ENCODE measurements at places on chromosomes 1 and 21.
A peak's percentile ranks its signal among the peaks of the same experiment; 100 is the strongest.

- ATAC-seq = no peak
Measured at GRCh38 chr1:7255303-7256058, 470.2 kb downstream of the CAMTA1 start.

DNA sequence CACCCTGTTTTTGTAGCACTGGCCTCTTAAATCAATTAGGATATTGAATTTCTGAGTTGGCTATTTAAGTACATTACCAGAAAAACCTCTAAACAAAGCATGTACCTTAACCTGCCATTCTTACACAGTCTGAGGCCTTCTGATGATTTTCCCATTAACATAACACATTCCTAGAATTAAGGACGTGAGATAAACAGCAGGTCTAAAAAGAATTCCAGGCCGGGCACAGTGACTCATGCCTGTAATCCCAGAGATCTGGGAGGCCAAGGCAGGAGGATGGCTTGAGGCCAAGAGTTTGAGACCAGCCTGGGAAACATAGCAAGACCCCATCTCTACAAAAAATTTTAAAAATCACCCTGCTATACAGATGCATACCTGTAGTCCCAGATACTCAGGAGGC, 18.0 kb upstream of the LRRC8D start:
- ATAC-seq = no peak

GRCh38 chr1:54400329-54400728, 5.9 kb downstream of the SSBP3 start:
- no peak for ATAC-seq

DNA sequence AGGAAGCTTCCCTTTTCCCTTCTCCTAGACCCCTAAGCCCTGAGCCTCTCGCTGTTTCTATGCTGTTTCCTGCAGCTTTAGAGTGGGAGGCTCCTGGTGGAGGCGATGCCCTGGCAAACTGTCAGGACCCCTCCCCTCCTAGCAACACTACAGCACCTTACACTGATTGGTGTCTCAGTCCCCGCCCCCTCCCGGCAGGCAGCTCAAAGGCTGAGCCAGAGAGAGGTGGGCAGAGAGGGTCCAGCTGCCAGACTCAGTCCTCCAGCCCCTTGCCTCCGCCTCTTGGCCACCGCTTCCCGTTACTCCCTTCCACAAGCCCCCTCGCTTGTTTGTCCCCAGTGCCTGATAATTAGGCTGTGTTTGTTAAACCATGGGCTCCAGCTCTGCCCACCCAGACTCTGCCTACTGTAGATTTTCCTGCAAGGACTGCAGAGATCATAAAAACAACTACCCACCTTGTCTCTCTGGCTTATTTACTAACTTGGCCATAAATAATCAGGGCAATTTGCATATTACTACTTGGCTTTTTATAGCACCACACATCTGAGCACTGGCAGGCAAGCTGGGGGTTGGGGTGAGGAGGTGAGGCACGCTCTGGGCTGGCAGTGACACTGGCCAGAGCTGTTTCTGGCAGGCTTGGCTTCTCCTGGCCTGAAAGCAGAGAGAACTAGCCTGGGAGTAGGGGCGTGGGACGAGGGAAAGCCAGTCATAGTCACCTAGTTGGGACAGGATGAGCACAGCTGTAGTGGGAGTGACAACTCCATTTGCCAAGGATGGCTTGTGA, 107.5 kb downstream of the CSMD2 start:
- ATAC-seq = peak; percentile 91

GRCh38 chr1:219639876-219640577, 27.1 kb upstream of the ZC3H11B start:
- peak; percentile 37 for ATAC-seq

- ATAC-seq = no peak
Measured at GRCh38 chr1:119390526-119390925, 21.9 kb downstream of the HAO2 start.

DNA sequence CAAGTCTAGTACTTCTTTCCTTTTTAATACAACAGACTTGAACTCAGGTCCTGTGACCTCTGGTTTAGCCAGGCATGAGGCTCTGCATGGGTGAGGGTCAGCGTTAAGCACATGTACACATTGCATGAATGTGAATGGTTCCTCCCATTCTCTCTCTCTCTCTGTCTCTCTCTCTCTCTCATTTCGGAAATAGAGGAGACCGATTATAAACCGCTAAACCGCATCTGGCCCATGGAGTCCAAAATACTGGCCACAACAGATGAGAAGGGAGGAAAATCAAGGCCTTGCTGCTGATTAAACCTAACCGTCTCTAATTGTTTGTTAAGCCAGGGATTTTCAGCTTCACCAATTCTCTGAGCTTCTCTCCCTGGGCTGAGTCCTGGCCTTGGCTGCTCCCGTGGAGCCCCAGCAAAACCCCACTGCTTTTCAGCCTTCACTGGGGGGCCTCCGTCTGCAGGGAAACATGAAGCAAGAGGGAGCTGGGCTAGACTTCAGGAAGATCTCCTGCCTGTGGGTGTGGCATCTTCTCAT, 6.6 kb downstream of the RSPO1 start:
- no peak for ATAC-seq

- ATAC-seq = no peak
Measured at GRCh38 chr1:233620065-233620464, 6.2 kb downstream of the KCNK1 start.

- peak; percentile 28 for ATAC-seq
Measured at GRCh38 chr1:154199563-154199879, 6.6 kb downstream of the CFAP141 start.

DNA sequence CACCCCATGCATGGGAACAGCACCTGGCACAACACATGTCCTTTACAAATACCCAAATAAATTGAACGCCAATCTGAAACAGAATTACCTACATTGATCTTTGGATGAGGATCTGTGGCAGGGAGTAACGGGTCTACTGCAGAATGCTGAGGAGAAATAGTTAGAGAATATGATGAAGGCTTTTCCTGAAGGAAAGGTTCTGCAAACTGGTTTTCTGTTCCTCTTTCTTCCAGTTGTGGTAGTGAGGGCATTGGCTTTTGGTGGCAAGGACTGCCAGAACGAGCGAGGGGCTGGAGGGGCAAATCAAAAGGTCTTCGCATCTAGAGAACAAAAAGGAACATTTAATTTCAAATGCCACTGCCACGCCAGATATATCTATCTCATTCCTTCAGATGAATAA, 19.8 kb downstream of the CEP104 start:
- ATAC-seq = no peak

DNA sequence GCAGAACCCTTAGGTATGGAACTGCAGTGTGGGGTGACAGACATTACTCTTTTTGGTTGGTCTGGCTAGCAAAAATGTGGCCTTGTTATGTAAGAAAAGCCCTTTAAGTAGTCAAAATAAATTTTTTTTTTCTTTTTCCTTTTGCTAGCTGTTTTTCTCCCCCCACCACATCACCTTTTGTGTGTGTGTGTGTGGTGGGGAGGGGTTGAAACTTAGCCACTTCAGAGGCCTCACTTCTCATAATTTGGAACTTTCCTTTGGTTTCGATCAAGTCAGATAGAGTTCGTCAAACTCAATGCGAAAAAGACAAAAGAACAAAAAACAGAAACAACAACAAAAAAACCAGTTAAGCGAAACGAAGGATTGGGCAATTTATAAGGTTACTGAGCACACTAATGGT, 1.9 kb upstream of the PRMT2 start:
- ATAC-seq = no peak

All from motor neuron (in vitro differentiated cells).